ENCODE measurements at places on chromosomes 4 and X.

DNA sequence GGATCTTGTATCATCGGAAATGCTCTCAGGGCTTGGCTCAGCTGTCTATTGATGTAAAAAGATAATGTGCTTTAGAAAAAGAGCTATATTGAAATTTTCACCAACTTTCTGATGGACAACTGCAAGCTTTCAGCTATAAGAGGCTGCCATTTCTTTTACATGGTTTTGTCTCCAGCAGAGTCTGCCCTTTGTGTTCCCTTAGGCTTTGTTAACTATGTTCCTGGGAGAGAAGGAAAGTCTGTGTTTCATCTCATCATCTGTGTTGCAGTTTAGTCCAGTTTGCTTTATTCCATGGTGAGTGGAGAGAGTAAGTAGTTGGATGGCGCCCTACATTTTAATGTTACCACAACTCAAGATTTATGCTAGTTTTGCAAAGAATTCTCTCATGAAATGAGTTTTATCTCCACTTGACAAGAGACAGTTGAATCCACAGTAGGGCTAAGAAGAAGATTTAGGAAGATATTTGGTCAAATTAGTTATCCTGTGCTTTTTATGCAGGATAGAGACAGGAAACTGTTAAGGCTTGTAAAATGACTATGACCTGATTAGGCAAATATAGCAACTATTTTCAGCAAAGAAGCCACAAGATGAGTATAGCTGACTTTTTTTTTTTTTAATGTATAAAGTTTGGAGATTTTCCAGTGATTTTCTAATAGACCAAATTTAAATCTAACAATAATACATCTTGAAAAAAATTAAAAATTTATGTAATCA, 16.5 kb downstream of the SEPTIN11 start:
- DNase-seq: no peak

DNA sequence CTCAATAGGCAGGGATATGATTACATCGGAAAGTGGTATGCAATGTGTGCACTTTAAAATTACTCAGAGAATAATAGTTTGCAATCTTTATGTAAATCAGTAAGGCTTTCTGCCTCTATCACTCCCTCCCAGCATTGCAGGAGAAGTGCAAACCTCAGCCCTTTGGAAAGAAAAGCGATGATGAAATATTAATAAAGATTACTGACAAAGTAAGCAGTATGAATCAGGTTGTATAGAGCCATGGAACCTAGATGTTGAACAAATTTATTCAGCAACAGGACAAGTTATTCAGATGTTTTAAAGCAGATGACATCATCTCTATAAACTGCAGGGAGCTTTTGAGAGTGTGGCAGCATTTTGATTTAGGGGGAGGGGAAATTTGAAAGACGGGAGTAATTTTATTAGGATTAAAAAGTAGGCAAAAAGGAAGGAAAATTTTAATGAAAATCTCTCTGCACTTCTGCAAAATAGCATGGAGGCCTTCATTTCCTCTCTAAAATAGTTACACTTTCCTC, 631.7 kb upstream of the GRIA3 start:
- DNase-seq: no peak

DNA sequence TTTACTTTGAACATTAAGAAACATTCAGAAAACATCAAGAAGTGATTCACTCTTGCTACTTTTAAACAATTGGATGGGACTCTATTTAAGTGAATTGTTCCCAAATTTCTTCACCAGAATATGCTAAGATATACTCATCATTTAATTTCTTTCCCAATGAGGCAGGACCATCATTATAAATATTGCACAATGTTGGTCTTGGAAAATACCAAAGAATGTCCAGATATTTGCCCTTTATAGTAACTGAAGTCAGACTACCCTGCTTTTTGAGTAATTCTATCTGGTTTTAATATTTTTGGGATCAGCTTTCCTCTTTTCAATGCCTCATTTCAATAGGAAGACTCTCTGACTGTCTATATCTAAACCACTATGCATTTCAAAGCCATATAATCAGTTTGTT, 129.4 kb upstream of the TENM3 start:
- DNase-seq: no peak

DNA sequence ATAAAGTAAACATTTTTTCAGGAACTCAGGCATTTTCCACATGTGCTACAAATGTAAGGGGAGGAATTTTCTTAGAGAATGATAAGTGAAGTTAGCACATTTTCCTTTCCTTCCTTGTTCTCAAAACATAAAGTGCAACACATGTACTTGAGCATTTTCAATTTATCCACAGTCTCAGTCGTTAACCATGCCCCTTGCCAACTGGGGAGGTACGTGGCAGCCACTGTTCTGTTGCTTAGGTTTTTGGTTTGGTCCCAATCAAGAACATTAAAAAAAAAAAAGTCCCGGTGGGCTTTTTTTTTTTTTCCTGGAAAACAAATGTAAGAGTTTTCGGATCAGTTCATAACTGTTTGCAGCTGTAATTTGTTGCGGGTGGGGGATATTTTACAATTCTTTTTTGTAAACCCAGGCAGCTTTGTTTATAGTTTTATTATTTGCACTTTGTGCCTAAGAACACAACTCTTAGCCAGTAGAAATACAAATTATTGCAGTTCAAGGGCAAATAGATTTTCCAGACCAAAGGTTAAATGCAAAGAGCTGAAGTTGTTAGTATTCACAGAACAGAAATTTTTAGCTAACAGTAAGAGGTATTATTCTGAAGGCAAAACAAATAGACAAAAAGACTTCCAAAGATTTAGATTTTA, 112.1 kb upstream of the NAP1L5 start:
- no peak for DNase-seq

GRCh38 chr4:139921429-139922184, 232.4 kb downstream of the MAML3 start:
- DNase-seq: no peak

DNA sequence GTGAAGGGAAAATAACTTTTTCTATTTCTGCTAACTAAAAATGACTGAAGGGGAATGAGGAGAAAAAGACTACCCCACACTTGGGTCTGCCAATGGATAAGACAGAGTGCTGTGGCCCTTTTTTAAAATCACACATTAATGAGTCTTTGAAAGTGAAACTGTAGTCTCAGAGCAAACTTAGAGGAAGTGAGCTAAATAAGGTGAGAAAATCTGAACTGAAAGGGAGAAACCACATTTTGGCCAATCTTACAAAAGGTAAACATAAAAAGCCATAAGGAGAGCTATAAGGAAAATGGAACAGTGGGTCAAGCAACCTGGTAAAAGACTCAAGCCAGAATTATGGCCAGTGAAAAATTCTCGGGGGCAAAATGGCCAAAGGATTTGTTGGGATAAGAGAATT, 755.1 kb upstream of the IGFBP7 start:
- DNase-seq: no peak

DNA sequence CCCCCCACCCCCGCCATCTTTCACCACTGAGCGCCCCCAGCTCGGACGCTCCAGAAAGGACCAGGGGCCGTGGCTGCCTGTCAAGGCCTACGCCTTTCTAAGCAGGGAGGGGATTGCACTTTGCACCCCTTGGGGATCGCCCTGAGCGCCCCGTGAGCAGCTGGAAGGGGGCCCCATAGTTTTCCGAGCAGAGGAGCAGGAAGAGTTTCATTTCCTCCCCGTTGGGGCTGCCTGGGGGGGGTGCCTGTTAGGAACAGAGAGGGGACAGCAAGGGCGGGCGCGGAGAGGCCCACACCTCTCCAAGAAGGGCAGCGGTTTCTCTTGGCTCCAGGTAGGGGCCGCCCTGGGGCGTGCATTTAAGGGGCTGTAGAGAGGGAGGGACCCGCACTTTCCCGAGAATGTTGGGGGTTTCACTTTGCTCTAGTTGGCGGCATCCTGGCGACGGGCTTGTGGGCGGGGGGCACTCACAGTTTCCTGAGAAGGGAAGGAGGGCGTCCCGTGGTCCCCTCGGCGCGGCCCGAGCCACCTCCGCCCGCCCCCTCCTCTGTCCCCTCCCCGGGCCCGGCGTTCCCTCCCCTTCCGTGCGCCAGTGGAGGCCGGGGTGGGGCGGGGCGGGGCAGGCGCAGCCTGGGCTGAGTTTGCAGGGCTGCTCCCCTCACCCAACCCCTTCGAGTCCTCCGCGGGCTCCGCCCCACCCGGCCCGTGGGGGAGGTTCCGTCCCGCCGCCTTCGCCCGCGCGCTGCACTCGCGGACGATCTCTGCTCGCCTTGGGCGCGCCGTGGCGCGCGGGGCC, 82.3 kb upstream of the CD99 start:
- peak; percentile 86 for DNase-seq

DNA sequence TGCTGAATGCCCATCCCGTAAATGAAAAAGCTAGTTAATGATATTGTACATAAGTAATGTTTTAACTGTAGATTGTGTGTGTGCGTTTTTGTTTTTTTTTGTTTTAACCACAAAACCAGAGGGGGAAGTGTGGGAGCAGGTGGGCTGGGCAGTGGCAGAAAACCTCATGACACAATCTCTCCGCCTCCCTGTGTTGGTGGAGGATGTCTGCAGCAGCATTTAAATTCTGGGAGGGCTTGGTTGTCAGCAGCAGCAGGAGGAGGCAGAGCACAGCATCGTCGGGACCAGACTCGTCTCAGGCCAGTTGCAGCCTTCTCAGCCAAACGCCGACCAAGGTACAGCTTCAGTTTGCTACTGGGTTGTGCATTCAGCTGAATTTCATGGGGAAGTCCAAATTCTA, at the start of gene SPP1:
SPP1 (plus strand) TSS at position 249 of the 400 bp plus-strand sequence. CDS start 1,182 bp downstream, outside the sequence.
- DNase-seq: no peak

DNA sequence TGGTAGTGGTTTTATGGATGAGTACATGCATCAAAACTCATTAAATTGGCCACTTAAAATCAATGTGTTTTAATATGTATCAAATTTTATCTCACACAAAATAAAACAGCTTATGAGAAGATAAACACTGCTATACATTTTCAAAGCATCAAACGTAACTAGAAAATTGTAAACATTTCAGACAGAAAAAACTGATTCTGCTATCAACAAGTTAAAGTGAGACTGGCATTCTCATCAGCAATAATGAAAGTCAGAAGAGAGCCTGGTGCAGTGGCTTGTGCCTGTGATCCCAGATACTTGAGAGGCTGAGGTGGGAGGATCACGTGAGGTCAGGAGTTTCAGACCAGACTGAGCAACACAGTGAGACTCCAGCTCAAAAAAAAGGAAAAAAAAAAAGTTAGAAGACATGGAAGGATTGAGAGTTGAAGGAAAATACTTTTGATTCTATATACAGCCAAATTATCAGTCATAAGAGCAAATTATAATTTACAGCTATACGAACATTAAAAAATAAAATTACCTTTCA, 2.9 kb downstream of the TBCK start:
- DNase-seq: no peak

- DNase-seq: no peak
Observed at GRCh38 chr4:105107095-105107856, 39.4 kb upstream of the TET2 start.

All from stimulated activated CD4-positive, alpha-beta T cell treated with anti-CD3 and anti-CD28 coated beads, Interleukin-15, amount 100 ng/mL, for 1 hour (primary cell).